Endodermal cell (in vitro differentiated cells): ENCODE measurements at places on chromosomes 12 and 14. TPM values are rescaled to one million over a fixed set of nuclear protein-coding genes. Genes with fewer than 3 reads are reported as not detected.

GRCh38 chr12:45907955-45908354 lies 82.4 kb downstream of the SCAF11 start:
- H3K4me1 ChIP-seq = no peaks in the 10 kb centered on the region
- H3K27ac ChIP-seq = no peak overlapping the region
- DNase-seq = no peak
- H3K27me3 ChIP-seq = no peaks in the 10 kb centered on the region

DNA sequence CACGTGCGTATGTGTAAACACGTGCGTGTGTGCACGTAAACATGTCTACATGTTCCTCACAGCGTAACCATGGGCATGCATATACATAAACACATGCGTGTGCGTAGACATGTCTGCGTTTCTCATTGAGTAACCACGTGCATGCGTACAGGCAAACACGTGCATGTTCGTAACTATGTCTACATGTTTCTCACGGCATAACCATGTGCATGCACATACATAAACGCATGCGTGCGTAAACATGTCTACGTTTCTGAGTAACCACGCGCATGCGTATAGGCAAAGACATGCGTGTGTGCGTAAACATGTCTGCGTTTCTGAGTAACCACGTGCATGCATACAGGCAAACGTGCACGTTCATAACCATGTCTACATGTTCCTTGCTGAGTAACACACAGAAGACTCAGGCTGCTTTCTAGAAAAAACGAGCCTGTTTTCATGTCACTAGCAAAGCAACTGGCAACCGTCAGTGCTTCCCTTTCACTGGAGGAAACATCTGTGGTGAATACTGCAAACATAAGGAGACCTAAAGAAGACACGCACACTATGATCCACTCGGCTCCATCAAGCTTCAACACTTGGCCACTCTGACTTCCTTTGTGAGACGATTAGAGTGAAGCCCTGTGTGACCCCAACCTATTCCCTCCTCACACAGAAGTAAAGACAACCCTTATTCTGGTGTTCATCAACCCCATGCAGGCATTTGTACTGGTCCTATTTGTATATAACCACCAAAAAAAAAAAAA lies 28.8 kb downstream of the POLE start:
- H3K27ac ChIP-seq = no peak overlapping the region
- no peak overlapping the region for H3K4me3 ChIP-seq
- peaks cover 93% of the 10 kb centered on the region for H3K36me3 ChIP-seq

Gene SOAT2
- total RNA-seq = 0.29 and 0.46 TPM in 2 replicates

DNA sequence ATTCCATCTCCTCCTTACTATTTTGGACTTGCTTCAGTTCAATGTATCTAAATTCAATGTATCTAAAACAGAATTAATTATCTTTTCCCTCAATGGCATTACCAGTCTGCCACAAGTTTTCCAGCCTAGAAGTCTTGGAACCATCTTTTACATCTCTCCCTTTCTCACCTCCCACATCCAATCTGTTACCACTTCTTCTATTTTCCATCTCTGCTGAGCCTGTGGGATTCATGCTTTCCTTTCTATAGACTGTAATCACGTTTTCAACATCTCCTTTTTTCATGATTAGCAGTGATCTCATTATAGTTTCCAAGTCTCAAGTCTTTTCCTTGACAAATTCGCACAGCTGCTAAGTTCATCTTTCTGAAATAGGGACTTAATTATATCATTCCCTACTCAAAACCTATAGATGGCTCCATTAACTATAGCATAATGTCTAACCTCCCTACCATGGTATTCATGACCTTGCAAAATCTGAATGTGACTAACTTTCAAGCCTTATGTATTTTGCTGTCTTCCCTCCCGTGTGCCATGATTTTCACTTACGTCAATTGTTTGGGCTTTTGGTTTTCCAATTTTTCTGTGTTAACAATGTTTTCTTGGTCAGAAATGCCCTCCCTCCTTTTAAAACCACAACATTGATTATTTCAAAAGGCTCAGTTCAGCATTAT lies 20.5 kb upstream of the PTPRB start:
- H3K27ac ChIP-seq = no peak overlapping the region
- H3K4me1 ChIP-seq = no peaks in the 10 kb centered on the region
- H3K36me3 ChIP-seq = no peaks in the 10 kb centered on the region
- no peak overlapping the region for H3K4me3 ChIP-seq

Gene RIMKLB
- total RNA-seq = 164 and 180 TPM in 2 replicates

DNA sequence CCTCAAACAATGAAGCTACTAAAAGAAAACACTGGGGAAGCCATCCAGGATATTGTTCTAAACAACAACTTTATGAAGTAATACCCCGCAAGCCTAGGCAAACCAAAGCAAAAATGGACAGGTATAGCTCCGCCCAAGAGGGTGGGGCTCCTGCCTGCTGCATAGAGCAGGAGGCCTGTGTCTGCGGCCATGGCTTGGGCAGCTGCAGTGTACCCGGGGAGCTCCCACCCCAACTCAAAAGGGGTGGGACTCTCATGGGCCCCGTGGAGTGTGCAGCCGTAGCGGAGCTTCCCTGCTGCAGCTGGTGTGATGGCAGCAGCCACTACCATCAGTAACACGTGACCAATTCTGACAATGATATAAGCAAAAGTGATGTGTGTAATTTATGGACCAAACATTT lies 264.2 kb upstream of the KITLG start:
- H3K4me3 ChIP-seq = no peak overlapping the region
- H3K27ac ChIP-seq = no peak overlapping the region
- H3K27me3 ChIP-seq = no peaks in the 10 kb centered on the region
- no peak for DNase-seq
- no peaks in the 10 kb centered on the region for H3K36me3 ChIP-seq

- no peak overlapping the region for H3K4me3 ChIP-seq
- H3K27me3 ChIP-seq = no peaks in the 10 kb centered on the region
- DNase-seq = no peak
These were observed 152.7 kb downstream of the SRGAP1 start for GRCh38 chr12:63997198-63997597.

GRCh38 chr12:128928361-128928760 lies 75.1 kb downstream of the GLT1D1 start:
- H3K27ac ChIP-seq = no peak overlapping the region
- no peak overlapping the region for H3K4me3 ChIP-seq
- no peaks in the 10 kb centered on the region for H3K4me1 ChIP-seq
- H3K36me3 ChIP-seq = peaks cover 10% of the 10 kb centered on the region
- H3K27me3 ChIP-seq = no peaks in the 10 kb centered on the region

GRCh38 chr12:93173178-93173957 lies 204.4 kb upstream of the NUDT4 start:
- H3K27ac ChIP-seq = no peak overlapping the region
- H3K27me3 ChIP-seq = no peaks in the 10 kb centered on the region
- DNase-seq = no peak
- H3K4me3 ChIP-seq = no peak overlapping the region

DNA sequence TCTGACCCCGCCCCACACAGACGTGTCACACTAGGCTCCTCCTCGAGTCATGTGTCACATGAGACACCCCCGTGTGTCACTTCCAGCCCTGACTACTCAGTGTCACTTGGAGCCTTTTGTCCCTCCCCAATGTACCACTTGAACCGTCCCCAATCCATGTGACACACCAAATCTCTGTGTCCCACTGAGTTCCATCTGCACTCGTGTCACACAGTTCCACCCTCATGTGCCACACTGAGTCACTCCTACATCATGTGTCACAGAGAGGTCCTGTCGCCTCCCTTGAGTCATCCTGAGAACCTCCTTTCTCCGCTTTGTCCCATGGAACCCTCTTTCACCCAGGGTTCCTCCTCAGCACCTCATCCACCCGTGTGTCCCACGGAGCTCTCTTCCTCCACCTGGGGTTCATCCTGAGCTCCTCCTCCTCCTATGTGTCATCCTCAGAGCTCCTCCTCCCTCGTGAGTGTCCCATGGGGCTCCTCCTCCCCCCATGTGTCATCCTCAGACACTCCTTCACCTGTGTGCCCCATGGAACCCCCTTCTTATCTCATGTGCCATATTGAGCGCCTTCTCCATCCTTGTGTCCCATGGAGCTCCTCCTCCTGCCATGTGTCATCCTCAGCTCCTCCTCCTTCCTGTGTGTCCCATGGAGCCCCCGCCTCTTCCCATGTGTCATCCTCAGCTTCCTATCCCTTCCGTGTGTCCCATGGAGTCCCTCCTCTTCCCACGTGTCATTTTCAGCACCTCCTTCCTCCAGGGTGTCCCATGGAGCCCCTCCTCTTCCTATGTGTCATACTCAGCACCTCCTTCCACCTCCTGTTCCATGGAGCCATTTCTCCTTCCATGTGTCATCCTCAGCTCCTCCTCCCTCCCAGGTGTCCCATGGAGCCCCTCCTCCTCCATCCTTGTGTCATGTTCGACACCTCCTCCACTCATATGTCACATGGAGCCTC lies 32.0 kb downstream of the RTL1 start:
- H3K4me3 ChIP-seq = no peak overlapping the region
- H3K4me1 ChIP-seq = no peaks in the 10 kb centered on the region
- DNase-seq = no peak

DNA sequence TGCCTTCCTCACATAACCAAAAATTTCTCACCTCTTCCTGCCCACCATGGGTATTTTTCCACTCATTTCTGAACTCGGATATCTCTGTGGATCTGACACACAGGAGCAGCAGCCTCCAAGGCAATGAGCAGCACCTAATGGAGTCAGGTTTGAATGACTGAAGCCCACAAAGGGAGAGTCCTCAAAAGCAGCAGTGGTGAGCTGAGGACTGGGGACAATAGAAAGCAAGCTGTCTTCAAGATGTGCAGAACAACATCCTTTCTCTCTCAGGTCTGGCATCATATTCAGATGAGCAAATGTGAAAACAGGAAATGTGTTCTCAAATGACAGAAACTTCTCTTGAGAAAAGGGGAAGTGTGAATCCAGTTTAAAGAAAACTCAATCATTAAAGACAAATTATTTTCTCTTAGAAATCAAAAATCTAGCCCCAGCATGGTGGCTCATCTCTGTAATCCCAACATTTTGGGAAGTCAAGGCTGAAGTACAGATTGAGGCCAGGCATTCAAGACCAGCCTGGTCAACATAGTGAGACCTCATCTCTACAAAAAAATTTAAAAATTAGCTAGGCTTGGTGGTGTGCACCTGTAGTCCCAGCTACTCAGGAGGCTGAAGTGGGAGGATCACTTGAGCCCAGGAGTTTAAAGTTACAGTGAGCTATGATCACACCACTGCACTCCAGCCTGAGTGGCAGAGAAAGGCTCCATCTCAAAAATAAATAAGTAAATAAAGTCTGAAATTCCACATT lies 54.2 kb downstream of the C12orf42 start:
- no peaks in the 10 kb centered on the region for H3K4me1 ChIP-seq
- no peak overlapping the region for H3K27ac ChIP-seq
- H3K36me3 ChIP-seq = no peaks in the 10 kb centered on the region
- DNase-seq = no peak
- H3K27me3 ChIP-seq = no peaks in the 10 kb centered on the region
- no peak overlapping the region for H3K4me3 ChIP-seq

DNA sequence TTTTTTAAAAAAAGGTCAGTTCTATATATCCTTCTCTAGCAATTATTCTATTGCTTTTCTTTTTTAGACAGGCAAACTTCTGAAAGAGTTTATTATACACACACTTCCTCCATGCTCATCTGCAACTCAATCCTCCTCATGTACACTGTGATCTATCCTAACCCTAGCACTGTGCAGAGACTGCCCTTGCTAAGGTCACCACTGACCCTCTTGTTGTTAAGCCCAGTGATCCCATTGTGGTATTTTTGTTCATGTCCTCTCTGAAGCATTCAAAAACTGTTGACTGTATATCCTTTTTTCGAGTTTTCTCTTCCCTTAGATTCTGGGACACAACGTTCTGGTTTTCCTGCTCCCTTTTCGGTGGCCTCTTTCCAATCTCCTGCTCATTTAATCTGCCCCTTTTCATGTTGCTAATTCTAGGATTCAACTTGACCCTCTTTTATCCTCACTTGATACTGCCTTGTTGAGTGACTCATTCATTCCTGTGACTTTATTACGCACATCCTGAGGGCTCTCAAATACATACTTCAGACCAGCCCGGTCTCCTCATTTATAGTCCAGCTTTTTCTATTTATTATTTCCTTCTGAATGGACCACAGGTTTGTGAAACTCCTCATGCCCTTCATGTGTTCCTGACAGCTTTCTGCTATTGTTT lies 53.9 kb upstream of the PTPRB start:
- H3K27ac ChIP-seq = no peak overlapping the region
- no peak for DNase-seq
- H3K4me3 ChIP-seq = no peak overlapping the region
- no peaks in the 10 kb centered on the region for H3K36me3 ChIP-seq

- no peak overlapping the region for H3K4me3 ChIP-seq
- no peaks in the 10 kb centered on the region for H3K36me3 ChIP-seq
- peaks cover 16% of the 10 kb centered on the region for H3K4me1 ChIP-seq
- DNase-seq = peak; percentile 63
- H3K27me3 ChIP-seq = peaks cover 5% of the 10 kb centered on the region
These were observed 17.6 kb downstream of the PHLDA1 start for GRCh38 chr12:76014007-76014406.

DNA sequence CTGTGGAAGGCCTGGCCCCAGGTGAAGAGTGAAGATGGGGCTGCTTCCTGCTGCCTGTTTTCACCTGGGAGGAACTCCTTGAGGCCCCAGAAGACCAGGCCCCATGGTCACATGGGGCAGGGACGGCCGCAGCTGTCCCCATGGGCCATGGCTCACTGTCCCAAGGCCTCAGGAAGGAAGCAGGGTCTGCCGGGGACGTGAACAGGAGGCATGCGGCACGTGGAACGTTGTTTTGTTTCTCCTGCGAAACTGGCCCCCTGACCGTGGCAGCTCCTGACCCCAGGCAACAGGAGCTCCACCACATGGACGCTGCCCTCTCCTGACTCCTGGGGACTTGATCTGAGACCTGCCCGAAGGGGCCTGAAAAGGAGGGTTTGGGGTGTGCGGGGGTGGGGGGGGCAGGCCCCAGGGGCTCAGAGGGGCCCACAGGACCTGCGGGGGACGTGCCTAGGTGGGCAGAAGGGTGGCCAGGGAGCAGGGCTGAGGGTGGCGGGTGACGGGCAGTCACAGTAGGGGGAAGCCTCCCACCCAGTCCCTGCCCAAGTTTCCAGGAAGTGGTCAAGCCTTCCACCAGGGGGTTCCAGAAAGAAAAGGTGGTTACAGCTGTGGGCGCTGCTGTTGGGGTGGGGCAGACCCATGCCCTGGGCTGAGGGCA lies 41.4 kb downstream of the LRCOL1 start:
- no peak overlapping the region for H3K4me3 ChIP-seq
- no peaks in the 10 kb centered on the region for H3K27me3 ChIP-seq
- H3K4me1 ChIP-seq = no peaks in the 10 kb centered on the region
- no peak overlapping the region for H3K27ac ChIP-seq
- no peak for DNase-seq

GRCh38 chr14:68199554-68200151 lies 380.1 kb downstream of the RAD51B start:
- DNase-seq = peak; percentile 72
- H3K27ac ChIP-seq = peak overlapping the region; percentile 92

DNA sequence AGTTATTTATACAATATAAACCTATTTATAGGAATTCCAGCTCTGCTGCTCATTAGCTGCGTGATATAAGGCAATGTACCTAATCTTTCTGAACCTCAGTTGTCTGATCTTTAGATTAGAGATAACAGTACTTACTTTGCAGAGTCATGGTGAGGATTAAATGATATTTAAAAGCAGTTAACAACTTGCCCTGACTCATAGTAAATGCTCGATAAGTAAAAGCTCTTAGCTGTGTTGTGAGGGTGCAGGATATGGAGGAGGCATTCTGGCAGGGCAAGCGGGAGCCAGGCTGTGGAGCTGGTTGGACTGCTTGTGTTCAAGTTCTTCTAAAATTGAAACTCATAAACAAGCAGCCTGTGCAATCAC lies 140.0 kb upstream of the PRICKLE1 start:
- no peaks in the 10 kb centered on the region for H3K36me3 ChIP-seq
- H3K27me3 ChIP-seq = no peaks in the 10 kb centered on the region
- no peak for DNase-seq
- H3K27ac ChIP-seq = no peak overlapping the region
- no peak overlapping the region for H3K4me3 ChIP-seq
